NCI-H774 (cell line): ENCODE measurements at places on chromosomes 13 and 19.

DNA sequence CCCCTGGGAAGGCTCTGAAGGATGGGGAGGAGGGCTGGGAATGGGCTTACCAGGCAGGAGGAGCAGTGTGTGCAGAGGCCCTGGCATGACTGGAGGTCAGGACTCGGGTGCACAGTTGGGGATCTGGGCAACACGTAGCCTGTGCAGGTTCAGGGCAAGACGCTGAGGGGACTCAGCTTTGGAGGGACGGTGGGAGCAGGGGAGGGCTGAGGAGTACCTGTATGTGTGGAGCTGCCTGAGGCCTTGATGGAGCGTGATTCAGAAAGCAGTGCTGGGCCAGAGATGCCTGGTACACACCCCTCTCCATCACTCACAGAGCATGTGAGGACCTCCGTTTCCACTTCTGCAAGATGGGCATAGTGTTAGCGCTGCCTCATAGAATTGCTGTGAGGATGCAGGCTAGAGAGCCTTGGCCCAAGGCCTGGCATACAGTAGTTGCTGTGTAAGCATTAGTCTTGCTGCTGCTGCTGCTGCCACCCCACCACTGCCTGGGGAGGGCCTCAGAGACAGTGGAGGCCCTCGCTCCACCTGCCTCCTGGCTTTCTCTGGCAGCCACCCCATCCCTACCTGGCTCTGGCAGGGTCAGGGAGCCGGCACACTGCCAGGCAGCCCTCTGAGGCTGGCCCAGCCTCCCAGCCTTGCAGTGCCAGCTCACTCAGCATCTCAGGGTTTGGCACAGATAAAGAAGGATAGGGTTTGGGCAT is 2.4 kb downstream of the PAK4 start:
- DNase-seq, result no peak

DNA sequence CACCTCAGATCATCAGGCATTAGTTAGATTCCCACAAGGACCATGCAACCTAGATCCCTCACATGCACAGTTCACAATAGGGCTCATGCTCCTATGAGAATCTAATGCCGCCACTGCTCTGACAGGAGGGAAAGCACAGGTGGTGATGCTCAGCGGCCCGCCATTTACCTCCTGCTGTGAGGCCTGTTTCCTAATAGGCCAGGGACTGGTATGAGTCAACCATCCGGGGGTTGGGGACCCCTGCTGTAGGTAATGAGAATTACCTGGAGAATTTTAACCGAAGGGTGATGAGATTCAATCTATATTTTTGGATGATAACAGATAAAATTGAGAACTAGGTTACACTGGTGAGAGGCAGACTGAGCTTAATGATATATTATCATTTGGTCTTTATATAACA is 101.4 kb downstream of the LACC1 start:
- no peak for DNase-seq

- peak; percentile 61 for DNase-seq
Observed at GRCh38 chr19:38003438-38004185, 96.6 kb downstream of the SIPA1L3 start.

GRCh38 chr19:23407616-23408133 is 12.4 kb upstream of the ZNF91 start:
- DNase-seq, result no peak

- DNase-seq, result peak; percentile 61
Observed at GRCh38 chr19:13093407-13094105, 9.1 kb downstream of the LYL1 start.

- DNase-seq, result no peak
Observed at GRCh38 chr19:55447421-55448174, 4.5 kb upstream of the SHISA7 start.

DNA sequence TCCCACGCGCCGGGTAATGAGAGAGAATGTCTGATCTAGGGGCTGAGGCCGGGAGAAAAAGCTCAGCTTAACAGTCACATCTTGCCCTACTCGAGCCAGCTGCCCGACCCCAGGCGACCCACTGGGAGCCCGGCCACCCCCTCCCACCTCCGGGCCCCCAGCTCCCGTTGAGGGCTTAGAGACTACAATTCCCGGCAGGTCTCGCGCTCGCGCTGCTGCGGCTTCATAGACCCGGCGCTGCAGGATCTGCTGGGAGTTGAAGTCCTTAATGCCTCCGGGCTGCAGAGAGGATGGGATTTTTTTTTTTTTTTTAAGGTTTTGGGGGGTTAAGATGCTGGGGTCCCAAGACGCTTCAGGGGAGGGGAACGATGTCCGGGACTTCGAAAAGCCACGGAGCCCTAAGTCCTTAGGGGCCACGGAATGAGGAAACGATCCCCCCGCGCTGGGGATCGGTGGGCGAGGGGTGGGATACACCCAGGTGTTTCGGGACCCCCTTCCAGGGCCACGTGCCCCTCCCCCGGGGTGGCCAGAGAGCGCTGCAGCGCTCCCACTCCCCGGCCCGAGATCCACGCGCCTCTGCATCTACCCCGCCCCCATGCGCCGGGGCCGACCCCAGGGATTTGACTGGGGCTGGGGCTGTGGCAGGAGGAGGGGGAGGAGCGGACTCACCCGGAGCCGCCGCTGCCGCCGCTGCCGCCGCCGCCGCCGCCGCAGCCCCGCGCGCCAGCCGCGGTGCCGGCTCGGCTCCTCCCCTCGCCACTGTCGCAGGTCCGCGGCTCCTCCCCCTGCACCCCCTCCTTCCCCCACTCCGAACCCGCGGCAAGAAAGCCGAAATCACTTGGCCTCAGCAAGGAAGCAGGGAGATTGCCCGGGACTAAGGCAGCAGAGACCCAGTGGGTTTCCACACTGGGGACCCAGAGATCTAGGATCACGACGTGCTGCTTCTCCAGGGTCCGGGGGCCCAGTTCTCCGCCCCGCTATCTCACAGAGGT is at the start of gene SYT3:
TSS of gene SYT3 (minus strand) at position 761 of the 992 bp plus-strand sequence. CDS start 2,470 bp downstream, outside the sequence.
- no peak for DNase-seq

- DNase-seq, result no peak
Observed at GRCh38 chr13:51154029-51154555, 43.0 kb upstream of the C13orf42 start.

- no peak for DNase-seq
Observed at GRCh38 chr13:83220241-83220640, 662.0 kb downstream of the SLITRK1 start.

DNA sequence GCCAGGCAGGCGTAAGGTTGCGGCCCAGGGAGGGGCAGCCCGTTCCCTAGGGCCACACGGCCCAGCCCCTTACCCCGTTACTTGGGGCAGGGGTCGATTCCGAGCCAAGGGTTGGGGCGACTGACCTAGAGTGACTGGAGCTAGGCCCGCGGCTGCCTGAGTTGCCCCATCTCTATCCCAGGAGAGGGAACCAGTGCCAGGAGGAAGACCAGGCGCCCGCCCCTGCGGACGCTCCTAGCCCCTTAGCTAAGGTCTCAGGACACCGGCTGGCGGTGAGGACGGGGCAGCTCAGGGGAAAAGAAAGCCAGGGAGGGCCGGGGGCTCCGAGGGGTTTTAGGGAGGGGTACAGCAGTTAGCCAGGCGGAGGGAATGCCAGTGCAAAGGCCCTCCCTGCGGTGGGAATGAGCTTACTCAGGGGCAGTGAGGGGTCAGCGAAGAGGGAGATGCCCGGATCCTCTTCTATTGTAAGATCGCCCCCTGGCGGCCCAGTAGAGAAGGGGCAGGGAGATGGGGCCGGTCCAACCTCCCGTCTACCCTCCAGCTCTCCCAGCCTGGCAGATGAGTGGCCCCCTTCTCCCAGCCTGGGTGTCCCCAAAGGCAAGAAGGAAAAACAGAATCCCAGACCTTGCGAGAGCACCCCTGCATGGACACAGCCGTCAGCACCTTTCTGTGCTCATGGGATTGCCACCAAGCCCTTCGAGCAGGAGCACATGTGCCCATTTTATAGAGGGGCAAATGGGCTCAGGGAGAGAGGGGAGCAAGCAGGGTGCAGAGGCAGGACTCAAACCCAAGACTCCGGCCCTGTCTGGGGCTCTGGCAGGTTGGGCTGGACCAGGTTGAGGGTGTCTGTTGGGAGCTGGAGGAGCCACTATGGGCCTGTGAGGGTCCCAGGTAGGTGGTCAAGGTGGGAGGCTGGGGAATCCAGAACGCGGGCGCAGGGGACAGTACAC is 16.3 kb downstream of the CILP2 start:
- DNase-seq, result peak; percentile 5

- no peak for DNase-seq
Observed at GRCh38 chr13:39185326-39185725, 147.1 kb downstream of the NHLRC3 start.

- no peak for DNase-seq
Observed at GRCh38 chr19:49064768-49065611, at the start of gene NTF4. Gene NTF4 (minus strand): TSS chr19:49064818. CDS start chr19:49061997, 2,821 bp downstream.

DNA sequence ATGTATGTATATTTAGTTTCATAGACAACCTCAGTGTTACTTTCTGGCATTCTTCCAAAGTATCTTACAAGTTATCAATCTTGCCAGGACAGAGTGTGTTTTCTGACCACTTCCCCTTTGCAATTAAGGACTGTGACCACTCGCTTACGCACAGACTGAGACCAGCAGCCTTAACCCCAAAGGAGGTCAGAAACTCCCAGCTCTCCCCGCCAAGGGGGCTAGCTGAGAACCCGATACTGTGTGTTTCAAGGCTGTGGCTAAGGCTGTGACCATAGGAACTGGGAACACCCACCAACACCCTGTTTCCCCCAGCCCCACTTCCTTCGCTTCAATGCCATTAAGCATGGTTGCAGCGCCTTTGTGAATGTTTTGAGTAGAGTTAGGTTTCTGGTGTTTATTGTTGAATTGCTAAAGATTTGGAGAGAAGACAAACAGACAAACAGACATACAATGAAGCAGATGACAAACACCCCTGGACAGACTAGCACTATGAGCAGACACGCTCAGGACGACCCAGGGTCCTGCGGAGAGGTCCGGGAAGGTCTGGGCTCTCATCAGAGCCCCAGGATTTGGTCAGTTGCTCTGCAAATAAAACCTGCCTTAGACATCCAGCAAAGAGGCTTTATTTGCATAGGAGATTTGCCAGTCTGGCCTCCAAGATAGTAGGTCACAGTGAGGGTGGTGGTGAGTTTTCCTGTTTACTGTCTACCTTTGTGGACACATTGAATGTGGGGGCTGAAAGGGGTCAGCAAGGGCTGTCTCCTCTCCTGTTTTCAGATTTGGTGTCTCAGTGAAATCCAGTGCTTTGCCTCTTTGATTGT is 25.0 kb upstream of the TNFSF11 start:
- DNase-seq, result no peak

- peak; percentile 35 for DNase-seq
Observed at GRCh38 chr19:460877-461720, at the start of gene SHC2. Gene SHC2 (minus strand): TSS chr19:461033. CDS start chr19:460996, 37 bp downstream.

GRCh38 chr13:108987517-108987916 is 358.1 kb downstream of the MYO16 start:
- no peak for DNase-seq

DNA sequence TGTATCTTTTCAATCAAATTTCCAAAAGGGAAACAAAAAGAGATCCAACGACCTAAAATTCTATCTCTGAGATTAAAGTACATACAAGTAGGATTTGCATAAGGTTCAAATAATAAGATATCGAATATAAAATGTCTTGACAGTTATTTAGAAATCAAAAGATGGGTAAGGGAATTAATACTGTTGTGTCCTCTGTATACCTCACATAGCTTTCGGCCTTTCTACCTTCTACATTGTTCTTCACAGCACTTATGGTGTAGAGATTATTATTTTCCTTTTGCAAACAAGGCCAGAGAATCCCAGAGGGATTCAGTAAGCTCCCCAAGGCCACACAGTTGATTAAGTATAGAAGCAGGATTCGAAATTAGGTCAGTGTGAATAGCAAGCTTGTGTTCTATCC is 403.6 kb downstream of the SPRY2 start:
- DNase-seq, result no peak
